ENCODE measurements at places on chromosomes 16 and 17.

GRCh38 chr16:27326738-27327585 is 13.2 kb downstream of the IL4R start:
- DNase-seq: peak; percentile 25

DNA sequence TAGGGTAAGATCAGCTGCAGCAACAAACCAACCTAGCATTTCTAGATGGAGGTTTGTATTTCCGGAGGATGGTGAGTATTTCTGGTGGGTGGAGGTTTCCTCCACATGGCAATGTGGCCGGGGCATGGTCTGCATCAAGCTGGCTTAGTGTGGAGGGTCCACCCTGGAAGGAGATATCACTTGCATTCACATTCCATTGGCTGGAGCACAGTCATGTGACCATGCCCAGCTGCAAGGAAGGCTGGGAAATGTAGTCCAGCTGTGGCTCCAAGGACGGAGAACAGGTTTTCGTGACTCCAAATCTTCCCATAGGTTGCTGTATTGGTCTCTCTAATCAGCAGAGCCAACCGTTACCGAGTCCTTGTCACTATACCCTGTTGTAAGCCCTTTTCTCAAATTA is 68.7 kb downstream of the RAI1 start:
- DNase-seq: peak; percentile 74

GRCh38 chr17:29659155-29659554 is 36.4 kb upstream of the CORO6 start:
- no peak for DNase-seq

DNA sequence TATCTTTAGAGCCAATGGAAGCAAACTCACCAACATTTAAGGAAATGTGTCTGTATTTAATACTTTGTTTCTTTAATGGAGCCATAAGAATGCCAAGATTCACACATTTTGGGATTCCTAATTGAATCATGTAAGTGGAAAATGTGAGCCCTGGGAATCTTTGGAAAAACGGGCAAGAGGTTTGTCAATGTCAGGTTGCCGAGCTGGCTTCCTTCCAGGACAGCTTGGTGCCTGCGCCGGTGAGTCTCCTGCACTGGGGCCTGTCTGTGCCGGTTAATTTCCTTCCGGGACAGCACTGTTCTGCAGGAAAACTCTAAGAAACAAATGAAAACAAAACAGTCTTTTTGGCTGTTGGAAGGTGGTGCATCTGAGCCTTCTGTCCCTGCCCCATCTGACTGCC is 210.6 kb downstream of the HAPSTR1 start:
- DNase-seq: no peak

Data from SK-MEL-5 (cell line).